Brain (organoid and tissue), 16 donors: ENCODE measurements at places on chromosomes 4 and X. TPM values are rescaled to one million over a fixed set of nuclear protein-coding genes. Genes with fewer than 3 reads are reported as not detected.

- DNase-seq = peak; percentile 34
Measured at GRCh38 chr4:5079581-5079980, 28.3 kb downstream of the STK32B start.

Gene GYPA
- not detected for polyA plus RNA-seq

Gene HSFX2
- 1.9 TPM for polyA plus RNA-seq

DNA sequence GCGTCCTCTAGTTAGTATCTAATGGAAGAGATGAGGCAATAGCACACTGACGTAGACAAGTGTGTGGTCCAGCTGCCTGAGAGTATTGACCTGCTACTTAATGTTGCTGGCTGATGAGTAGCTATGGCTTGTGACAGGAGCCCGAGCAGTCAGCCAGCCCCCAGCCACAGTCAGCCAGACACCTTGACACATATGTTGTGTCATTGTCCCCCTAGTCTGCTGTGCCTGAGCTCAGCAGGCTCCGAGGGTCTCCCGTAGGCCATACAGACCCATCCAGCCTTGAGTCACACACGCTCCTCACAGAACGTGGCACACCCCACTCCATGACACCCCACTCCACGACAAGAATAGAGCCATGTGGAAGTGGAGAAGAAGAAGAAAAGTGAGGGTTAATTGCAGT lies 362.1 kb downstream of the UNC5C start:
- DNase-seq = no peak

DNA sequence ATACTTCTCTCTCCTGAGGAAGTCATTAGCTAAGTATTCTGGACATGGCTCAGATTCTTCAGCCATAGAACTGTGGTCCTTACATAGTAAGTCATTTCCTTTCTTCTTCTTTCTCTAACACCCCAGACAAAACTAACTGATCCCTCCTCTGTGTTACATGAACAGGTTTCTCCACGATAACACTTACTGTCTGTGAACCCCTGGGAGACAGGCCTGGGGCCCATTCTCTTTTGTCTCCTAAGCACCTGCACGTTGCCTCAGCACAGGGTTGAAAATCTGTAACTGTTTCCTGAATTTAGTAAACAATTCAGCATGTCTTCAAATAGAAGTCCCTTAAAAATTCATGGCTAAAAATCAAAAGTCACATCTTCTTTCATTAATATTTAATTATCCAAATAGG lies 24.7 kb downstream of the APBB2 start:
- DNase-seq = no peak

Gene CENPVL1
- polyA plus RNA-seq = not detected

- DNase-seq = no peak
Measured at GRCh38 chr4:4864443-4864939, 5.0 kb downstream of the MSX1 start.

GRCh38 chr4:77169481-77169880 lies 12.5 kb downstream of the CCNG2 start:
- DNase-seq = no peak

- DNase-seq = no peak
Measured at GRCh38 chr4:88414755-88415154, 36.1 kb downstream of the HERC6 start.

DNA sequence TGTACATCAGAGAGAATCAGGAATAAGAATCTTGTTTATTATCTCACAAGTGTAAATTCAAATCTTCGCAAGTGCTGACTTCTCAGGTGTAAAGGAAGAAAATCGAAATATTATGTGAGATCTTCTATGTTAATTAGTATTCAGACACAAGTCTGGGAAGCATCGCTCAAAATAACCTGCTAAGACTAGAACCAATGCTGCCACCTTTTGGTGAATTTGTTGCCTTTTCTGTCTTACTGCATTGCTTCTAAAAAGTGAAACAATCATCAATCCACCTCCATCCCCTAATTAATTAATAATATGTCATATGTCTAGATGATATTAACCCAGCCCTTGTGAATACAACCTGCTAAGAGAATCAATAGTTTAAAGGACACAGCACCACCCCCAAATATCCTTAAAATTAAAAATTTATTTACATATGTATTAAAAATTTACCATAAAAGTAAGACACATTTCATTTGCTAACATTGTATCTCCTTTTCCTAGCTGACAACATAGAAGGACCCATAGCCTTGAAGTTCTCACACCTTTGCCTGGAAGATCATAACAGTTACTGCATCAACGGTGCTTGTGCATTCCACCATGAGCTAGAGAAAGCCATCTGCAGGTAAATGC lies 3.5 kb downstream of the EPGN start:
- peak; percentile 81 for DNase-seq

Gene MTNR1A
- not detected for polyA plus RNA-seq

- no peak for DNase-seq
Measured at GRCh38 chr4:168397611-168398169, 79.1 kb upstream of the DDX60 start.

- no peak for DNase-seq
Measured at GRCh38 chrX:18935893-18936292, 48.0 kb downstream of the PHKA2 start.

Gene PNMA6F
- 1.1 TPM for polyA plus RNA-seq

Gene LINC00632
- 3.9 TPM for polyA plus RNA-seq

GRCh38 chr4:26748811-26749210 lies 111.8 kb upstream of the STIM2 start:
- DNase-seq = no peak

GRCh38 chr4:165580351-165580905 lies 201.6 kb downstream of the CPE start:
- DNase-seq = no peak

GRCh38 chrX:39721566-39722279 lies 376.0 kb downstream of the BCOR start:
- DNase-seq = no peak

Gene BGN
- polyA plus RNA-seq = 149 TPM

DNA sequence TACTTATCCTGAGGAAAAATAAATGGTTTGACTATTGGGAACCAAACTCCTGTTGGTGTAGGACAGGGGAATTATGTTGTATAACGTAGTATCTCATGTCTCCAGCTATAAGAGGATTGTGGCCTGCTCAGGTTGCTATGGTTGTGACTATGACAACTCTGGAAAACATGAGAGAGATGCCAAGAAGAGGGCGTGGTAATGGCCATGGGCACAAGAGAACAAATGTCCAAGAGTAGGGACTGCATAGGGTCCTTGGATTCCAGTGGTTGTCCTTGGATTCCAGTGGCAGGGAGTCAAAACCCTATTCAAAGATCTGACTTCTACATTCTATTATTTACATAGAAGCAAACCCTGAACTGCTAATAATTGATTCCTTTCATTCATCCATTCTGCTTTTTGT lies 6.8 kb upstream of the MOB1B start:
- peak; percentile 76 for DNase-seq

DNA sequence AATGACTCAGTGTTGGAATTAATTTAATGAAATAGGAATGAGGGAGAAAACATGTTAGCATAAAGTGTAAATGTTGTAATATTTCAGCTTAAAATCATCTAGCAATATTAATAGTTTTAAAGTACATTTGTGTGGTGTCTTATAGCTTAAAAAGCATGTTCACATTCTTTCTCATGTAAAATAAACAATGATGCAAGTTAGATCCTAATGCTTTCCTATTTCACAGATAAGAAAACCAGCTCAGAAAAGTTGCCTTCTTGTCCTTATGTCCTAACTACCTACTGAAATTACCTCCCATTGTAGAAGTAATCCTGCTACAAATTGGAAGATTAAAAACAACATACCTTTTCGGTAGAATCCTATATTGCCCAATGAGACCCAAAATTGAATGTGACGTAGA lies 40.9 kb upstream of the PRDM8 start:
- no peak for DNase-seq

DNA sequence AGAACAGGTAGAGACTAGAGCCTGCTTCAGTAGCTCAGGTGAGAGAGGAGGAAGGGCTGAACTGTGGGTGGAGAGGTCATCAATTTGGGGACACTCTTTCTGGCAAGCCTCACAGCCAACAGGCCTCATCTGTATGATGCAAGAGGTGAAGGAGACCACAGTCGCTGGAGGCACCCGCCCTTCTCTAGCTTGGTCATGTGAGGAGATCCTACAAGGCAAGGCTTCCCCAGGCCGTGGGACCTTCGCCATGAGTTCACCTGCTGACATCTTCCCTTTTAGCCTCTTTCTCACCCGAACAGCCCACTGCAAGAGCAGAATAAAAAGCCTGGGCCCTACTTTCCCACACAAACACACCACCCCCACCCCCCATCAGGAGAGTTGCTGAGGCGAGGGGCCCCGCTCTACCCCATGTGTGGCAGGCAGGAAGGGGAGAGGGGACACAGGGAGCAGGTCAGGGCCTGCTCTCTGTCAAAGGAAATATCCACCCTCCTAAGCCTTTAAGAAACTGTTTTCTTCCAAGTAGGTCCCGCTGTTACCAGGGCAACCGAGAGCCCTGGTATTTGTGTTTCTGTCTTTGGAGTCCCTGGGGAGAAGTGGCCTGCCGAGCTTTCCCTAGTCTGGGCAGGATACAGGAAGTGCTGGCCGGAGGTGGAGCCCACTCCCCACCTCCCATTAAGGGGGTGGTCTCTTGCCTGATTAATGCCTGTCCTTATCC lies 8.1 kb downstream of the RTL5 start:
- DNase-seq = peak; percentile 79

DNA sequence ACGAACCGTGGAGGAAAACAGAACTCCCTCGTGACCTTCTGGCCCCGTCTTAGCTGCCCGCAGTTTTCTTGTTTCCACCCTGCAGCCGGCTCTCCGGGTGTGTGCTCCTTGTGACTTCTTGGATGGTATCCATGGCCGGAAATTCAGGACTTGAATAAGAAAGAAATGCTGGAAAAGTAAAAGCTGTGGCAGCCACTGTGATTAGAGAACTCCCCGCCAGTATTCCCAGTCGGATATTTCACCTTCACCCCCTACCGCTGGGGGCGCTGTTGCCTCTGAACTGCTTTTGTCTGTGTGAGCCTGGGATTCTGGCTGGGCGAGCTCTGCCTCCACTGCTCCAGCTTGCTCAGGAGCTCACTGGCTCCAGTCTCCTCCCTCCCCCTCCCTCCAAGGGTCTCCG lies 41.5 kb upstream of the CYP4V2 start:
- no peak for DNase-seq

GRCh38 chrX:40748977-40749376 lies 13.6 kb upstream of the MED14 start:
- DNase-seq = no peak

DNA sequence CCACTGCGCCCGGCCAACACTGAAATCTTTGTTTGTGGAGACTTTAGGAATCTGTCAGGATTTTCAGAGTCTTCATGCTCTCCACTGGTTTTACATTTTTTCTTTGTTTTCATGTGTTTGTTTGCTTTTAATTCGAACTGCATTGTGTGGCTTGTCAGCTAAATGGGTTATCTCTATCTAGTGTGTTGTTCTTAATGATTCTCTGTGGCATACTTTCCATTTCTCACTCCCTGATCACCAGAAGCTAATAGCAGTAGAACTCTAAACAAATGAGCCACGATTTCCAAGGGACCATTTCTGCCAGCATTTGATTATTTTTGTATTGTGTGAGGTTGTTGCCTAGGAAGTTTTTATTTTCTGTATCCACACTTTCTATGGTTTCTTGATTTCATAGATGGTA lies 352.4 kb downstream of the CAMK2D start:
- DNase-seq = peak; percentile 46

DNA sequence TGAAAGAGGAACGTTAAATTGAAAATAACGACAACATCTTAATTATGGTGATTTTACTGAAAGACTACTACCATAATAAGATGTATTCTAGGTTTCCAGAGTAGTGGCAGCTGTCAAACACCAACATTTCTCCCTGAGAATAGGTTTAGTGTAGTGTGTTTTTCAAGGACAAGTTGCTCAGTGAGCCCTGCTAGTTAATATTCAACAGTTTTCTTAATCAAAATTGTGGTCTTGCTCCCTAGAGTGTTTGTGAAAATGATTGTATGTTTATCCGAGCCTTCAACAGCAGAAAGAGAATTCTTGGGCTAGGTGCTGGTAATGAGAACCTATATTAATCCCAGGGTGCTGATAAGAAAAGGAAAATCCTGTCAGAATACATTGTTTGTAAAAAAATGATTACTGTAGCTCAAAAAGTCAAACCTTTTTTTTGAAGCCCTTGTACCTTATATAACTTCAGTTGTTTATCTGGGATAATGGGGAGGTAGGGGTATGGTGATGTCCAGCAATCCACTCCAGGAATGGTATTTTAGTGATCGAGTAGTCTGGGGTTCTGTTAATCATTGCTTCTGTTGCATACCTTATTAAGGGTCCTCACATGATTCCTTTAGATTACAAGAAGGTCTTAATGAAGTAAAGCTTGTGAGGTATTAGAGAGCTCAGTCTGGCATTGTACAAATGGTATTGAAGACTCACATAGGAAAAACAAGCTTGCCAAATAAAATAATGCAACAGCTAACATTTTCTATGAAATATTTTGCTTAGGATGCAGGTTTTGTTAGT lies 110.7 kb downstream of the CCSER1 start:
- DNase-seq = no peak

Gene HNRNPDL
- 201 TPM for polyA plus RNA-seq

GRCh38 chr4:33054656-33055196 lies 2334.6 kb downstream of the PCDH7 start:
- DNase-seq = no peak

Gene PRRG1
- polyA plus RNA-seq = 11.5 TPM

- no peak for DNase-seq
Measured at GRCh38 chr4:105351861-105352260, 122.0 kb downstream of the PPA2 start.

- no peak for DNase-seq
Measured at GRCh38 chr4:140754918-140755773, 1.0 kb downstream of the TBC1D9 start.

DNA sequence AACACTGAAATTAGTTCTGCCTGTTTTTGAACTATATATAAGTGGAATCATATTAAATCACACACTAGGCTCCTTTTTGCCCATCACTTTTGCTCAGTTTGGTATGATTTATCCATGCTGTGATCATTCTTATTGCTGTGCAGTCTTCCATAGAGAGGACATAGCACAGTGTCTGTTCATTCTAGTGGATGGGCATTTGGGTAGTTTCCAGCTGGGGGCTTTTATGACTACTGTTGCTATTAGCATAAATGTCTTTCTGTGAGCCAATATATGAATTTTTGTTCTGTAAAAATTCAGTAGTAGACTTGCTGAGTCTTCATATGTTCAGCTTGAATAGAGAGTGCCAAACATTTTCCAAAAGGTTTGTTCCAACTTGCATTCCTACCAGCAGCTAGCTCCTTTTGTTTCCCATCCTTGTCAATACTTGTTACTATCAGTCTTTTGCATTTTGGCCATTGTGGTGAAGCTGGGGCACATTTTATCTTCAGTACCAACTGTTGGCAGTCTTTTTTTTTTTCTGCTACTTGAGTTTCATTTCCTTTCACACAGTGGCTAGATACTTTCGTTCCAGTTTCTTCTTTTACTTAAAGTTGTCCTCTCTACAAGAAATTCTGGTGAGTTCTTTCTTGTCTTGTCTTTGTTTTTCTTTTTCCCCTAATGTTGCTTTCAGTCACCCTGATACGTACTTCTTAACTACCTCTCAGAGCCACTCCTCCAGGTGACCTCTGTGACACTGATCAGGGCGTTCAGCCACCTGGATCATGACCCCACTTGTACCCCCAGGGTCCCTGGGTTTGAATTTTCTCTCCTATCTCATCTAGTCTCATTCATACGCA lies 87.0 kb downstream of the ANXA3 start:
- DNase-seq = peak; percentile 20

GRCh38 chr4:165628572-165628971 lies 244.5 kb upstream of the TLL1 start:
- DNase-seq = no peak
